ENCODE measurements at places on chromosomes 1 and 21. TPM values are rescaled to one million over a fixed set of nuclear protein-coding genes. Genes with fewer than 3 reads are reported as not detected.

DNA sequence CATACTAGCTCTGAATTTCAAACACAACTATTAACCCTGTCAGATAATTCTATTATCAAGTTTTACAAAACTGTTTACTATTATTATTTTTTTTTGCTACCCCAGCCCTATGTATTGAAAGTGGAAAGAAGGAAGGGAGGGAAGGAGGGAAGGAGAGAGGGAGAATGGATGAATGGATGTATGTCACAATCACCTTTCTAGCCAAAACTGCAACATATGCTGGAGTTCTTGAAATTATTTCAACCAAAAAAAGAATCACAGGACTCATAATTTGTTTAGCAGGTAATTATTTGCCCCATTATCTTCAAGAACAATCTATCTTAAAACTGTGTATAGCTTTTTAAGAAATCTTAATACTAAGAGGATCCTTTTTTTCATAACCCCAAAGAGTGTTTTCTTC is 5.4 kb downstream of the NRIP1 start:
- no peak for DNase-seq

DNA sequence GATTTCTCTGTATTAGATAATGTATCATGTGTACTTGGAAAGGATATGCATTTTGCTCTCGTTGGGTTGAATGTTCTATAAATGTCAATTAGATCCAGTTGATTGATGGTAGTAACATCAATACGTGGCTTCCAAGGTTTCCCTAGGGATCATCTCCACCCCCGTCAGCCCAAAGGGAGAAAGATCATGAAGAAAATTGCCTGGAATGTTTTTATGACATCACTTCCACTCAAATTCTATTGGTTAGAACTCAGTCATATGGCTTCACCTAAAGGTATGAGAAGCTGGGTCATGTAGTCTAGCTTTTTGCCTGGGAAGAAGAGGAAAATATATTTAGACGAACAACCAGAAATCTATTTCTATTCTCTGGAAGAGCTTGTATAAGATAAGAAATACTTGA is at the start of gene C1orf185:
C1orf185 (plus strand) TSS at position 253 of the 400 bp plus-strand sequence; CDS start at position 259, 6 bp downstream.
- DNase-seq, result no peak

DNA sequence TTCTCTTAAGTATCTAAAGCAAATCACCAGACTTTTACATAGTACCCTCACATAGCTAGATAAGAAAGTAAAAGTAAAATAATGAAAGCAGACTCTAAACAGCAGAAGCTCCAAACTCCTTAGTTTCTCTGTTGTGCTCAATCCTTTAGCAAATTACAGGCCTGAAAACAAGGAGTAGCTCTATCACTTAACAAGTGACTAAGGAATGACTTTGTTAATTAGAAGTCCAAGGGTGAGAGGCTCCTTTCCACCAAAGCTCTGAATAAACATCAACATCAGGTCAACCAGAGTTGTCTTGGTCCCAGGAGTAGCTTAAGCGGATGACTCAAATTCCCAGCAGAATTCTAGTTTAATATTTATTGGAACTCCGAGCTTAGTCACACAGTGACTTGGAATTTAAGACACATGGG is 5.9 kb downstream of the NRIP1 start:
- peak; percentile 61 for DNase-seq

The CLDN17 gene
- not detected for total RNA-seq

DNA sequence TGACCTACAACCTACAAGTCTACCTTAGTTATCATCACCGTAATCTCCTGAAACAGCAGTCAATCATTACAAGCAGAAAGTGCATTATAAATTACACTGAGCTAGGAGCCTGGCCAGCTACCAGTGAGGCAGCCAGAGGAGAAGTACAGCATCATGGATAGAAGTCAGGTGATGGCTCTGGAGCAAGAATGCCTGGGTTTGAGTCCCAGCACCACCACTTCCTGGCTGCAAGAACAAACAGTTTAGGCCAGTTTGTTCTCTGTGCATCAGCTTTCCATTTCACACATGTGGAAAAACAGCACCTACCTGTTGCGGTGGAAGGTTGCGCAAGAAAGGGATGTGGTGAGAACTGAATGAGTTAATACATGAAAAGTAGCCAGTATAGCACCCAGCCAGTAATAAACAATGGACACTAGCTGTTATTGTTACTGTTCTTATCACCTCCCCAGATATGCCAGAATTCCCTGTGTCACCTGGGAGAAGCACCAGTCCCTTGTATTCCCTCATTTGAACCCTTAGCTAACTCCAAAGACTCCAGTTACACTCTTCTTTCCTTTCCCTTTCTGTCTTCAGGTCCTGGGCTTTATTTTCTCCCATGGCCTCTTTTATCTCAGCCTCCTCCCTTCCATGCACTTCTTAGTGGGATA is 9.0 kb downstream of the CREG1 start:
- no peak for DNase-seq

- DNase-seq, result no peak
Measured at GRCh38 chr1:116956378-116956777, 45.2 kb upstream of the CD101 start.

DNA sequence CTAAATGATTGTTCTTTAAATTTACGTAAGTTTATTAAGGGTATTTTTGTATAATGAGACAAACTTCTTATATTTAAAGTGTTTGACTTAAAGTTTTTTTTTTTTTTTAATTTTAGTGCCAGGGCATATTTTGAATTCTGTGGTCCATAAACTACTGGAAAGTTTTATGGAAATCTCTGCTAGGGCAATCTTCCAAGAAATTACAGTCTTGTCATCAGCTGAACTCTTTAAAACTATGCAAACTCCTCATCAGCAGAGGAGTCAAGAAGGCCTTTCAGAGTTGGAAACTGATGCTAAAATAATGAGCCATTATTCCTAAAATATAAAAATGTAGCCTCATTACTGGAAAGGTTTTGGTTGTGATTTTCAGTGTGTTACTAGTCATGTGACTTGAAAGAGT is 1201.9 kb downstream of the BRINP3 start:
- DNase-seq, result no peak

DNA sequence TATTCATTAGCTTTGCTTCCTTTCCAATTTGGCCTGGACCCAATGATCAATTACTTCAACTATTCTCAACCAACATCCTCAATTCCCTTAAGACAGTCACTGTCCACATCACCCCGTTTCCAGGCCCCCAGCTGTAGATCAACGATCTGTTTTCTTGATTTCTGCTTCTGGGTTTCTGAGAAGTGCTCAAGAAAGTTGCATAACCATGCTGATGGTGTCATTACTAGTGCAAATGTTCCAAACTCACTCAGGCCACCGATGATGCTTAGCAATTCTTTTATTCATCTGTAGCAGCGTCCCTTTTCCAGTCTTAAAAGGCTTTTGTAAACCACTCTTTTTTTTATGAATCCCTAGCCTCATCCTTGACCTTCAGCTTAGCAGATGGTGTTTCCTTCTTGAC is 155.8 kb upstream of the PTGFR start:
- DNase-seq, result peak; percentile 62

DNA sequence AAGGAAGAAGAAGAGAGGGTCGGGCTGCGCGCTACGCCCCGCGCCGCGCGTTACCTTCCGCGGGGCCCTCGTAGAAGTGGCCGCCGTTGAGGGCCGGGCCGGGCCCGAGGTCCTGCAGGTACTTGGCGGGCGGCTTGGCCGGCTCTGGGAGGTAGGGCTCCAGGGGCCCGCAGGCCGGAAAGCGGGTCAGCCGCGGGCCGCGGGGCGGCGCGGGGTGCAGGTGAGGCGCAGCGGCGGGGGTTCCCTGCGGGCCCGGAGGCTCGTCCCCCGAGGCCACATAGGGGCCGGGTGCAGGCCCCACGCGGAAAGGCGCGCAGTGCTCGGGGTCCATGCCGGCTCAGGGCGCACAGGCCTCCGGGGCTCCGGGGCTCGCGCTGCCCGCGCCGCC is 196 bp downstream of the ALX3 start:
- DNase-seq, result no peak

The PDZK1 gene
- total RNA-seq, result not detected

GRCh38 chr1:53738205-53739108 is 507 bp downstream of the GLIS1 start:
- DNase-seq, result no peak

The CACNA1S gene
- total RNA-seq, result not detected

- DNase-seq, result no peak
Measured at GRCh38 chr1:234839663-234840062, 229.7 kb upstream of the IRF2BP2 start.

The GPR25 gene
- total RNA-seq, result not detected

The UMODL1 gene
- not detected for total RNA-seq

The GPX7 gene
- total RNA-seq, result 31.0 TPM

DNA sequence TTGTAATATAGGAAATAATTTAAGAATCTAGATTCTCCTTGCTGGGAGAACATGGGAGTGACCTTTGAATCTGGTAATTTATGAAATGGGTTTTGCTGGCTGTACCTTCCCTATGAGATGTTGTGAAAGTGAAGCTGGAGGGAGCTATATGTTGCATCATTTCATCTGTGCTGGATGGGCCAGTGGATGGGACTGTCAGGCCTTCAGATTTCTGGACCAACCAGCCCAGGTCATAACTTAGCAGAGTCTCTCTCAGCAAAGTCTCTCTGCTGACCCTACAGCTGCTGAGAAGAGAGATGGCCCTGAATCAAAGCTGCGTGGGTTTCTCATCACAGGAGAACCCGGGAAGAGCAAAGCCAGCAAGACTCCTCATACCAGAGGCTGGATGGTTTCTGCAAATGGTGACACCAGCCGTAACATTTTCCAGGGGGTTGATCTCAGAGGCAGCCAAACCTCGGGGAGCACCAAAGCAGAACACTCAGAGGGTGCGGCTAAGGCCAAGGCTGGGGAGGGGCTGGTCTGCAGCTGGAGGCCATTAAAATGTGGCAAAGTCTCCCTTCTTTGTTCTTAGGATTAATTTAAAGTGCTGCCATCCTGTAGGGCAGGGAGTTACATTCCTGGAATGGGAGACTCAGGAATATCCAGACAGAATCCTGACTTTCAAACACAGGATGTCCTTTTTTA is 18.2 kb upstream of the PTGFRN start:
- peak; percentile 52 for DNase-seq

DNA sequence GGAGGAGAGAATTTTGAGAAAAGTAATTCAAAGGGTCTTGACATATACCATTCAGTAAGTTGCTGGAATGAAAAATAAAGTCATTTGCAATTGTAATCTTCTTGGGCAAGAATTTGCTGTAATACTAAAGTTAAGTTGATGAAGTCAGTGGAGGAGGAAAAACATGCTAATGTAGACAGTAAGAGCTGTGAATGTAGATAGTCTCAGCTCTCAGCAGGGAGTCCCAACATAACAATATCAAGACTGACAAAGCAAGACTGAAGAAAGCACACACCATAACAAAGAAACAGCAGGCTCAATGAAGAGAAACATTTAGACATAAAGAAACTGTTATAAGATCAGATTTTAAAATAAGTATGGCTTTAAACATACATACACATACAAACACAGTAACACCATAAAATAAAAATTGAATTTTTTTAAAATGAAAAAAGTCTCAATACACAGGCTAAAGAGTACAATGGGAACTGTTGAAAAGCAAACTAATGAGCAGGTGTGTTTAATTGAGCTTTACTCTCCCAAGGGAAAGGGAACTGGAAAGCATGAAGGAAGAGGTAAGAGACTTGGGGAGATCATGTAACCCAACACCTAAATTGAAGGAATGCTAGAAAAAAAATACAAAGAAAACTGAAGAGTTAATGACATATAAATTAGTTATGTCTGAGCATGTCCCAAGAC is 336.3 kb upstream of the NCAM2 start:
- DNase-seq, result no peak

- DNase-seq, result peak; percentile 82
Measured at GRCh38 chr1:11550664-11551283, 71.8 kb downstream of the DISP3 start.

GRCh38 chr21:36753556-36753955 is 54.6 kb downstream of the SIM2 start:
- peak; percentile 44 for DNase-seq

The TMEM82 gene
- total RNA-seq, result not detected

The AMY1A gene
- not detected for total RNA-seq

The SAMD11 gene
- 1.6 TPM for total RNA-seq

DNA sequence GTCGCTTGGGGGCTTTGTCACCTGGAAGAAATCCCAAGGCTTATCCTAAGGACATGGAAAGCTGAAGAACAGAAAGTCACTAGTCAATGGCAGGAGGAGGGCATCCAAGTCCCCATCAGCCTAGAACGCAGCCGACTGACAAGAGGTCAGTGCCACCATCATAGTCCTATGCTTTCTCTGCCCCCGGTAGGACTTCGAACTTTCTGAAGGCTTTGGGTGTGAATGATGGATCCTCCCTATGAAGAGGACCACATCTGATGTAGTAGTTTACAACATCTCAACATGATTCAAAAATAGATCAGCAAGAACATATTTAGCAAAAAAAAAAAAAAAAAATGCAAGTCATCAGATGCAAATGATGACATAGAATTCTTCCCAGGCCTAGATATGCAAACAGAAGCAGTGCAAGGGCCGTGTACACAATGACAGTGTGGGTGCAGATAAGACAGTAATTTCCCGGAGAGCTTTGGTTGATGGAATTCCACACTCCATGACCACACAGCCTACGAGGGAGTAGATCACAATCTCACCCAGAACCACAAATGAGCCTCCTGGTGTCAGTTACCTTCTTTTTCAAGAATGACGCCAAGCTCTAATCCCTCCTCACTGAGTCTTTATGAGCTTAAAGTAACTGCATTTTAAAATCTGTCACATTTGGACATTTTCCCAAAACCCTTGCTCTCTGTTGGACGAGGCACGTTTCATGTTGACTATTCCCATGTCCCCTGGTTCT is 88.2 kb downstream of the PSMG1 start:
- DNase-seq, result peak; percentile 73
